ENCODE measurements at places on chromosomes 2 and 18.

GRCh38 chr2:196284144-196284844 is 112.9 kb upstream of the STK17B start:
- no peak for DNase-seq

GRCh38 chr18:50819027-50819727 is 639 bp downstream of the MRO start:
- DNase-seq = no peak

DNA sequence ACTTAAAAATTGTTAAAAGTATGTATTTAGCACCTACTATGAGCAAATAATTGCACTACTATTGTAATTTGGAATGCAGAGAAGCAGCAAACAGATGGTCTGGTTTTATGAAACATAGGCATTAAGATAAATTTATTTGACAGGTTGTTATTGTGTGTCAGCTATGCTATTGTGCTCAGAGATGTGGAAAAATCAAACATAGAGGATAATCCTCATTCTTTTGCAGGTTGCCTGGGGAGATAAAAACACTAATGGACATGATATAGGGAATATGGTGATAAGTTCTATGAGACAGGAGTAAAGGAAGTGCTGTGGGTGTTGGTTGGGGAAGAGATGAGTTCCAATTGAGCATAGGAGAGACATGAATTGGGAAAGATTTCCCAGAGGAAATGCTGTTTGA is 71.3 kb downstream of the PPP1R1C start:
- no peak for DNase-seq

DNA sequence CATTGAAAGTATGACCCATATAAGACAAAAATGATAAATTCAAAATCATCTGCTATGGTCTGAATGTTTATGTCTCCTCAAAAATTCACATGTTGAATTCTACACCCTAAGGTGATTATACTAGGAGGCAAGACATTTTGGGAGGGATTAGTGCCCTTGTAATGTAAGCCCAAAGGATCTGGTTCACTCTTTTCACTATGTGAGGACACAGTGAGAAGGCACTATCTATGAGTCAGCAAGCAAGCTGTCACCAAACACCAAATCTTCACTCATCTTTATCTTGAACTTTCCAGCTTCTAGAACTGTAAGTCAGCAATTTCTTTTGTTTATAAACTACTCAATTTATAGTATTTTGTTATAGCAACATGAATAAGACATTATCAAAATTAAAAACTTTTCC is 284.7 kb upstream of the ZC3H15 start:
- no peak for DNase-seq

DNA sequence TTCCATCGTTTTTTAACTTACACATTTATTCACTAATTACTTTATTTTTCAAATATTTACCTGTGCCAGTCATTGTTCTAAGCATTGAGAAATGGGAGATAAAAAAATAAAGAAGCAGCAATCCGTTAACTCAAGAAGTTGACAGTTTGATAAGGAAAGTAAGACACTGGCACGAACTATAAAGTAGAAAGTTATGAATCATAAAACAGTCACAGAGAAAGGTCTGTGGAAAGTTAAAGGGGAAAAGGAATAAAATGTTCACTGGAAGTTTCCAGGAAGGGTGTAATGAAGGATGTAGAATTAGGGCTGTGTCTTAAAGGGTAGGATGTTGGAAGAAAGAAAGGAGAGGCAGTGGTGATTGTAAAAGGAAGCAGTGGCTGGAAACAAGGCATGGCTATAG is 118.9 kb downstream of the RDH14 start:
- no peak for DNase-seq

- peak; percentile 1 for DNase-seq
Observed at GRCh38 chr2:165793779-165794535, at the start of gene GALNT3. Gene GALNT3, minus strand, starts transcription at chr2:165794247. Its CDS starts 23,547 bp downstream, at chr2:165770700.

DNA sequence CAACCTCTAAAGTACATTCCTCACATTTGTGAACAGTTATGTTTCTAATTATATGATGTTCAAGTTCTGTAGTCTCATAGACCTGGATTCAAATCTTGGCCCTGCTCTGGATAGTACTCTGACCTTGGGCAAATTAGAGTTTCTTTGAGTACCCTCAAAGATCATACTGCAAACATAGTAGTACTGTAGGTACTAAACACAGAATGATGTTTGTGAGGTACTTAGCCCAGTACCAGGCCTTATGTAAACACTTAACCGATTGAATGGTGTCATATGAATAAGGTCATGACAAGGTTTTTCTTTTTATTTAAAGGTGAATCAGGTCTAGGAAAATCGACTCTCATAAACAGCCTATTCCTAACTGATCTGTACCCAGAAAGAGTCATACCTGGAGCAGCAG is 19.1 kb downstream of the SEPTIN2 start:
- no peak for DNase-seq

DNA sequence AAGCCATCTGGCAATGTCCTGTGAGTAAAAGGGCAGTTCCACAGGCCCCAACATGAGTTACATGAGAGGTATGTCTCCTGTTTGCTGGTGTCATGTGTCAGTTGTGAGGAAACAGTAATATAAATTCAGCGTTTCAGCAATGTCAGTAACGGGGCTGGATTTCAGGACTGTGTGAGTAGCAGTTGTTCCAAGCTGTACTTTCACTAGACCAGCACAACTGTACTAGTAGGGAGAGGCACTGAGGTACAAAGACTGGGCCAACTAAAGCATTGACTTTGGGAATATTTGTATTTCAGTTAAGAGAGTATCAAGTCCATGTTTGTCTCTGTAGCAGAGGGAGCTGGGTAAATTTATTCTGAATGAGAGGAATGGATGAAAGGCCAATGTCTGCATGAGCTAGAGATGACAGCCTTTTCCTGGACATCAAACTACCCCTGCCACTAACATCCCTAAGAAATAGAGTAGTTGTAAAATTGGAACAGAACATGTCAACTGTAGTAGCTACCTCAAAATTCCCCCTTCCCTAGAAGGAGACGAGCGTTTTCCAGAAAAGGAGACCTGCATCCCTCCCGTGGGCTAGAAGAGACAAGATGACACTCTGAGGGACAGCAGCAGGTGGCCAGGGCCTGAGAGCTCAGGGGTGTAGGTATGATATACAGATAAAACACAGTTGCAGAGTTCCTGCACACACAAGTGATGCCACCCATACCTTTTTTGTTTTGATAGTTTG is 24.4 kb downstream of the EIF4E2 start:
- DNase-seq = no peak

DNA sequence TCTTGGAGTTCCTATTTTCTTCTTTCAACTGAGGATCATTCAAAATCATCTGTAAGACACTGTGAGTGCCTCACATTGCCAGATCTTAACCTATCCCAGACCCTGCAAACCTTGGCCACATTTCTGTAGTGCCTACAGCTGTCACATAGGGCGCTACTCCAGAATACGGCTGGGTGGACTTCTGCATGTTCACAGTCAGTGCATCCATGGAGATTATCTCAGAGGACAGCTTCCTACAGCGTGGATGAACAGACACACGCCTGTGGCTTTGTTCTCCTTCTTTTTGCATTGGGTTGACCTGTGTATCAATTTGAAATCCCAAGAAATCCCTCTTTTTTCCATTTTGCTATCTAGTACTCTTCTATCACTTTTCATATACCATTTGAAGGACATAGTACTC is 1.9 kb upstream of the KLHL29 start:
- DNase-seq = no peak

DNA sequence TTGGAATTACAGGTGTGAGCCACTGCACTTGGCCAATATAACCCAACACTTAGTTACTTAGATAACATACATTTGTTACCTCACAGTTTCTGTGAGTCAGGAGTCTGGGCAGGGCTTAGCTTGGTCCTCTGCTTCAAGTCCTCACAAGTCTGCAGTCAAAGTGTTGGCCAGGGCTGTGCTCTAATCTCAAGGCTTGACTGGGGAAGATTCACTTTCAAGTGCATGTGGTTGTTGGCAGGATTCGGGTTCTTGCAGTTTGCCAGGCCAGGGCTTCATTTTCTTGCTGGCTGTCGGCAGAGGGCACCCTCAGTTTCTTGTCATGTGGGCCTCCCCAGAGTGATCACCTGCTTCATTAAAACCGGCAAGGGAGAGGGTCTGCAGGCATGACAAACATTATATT is 103.7 kb downstream of the SLC4A3 start:
- DNase-seq = no peak

GRCh38 chr2:29314816-29315571 is 199.8 kb downstream of the CLIP4 start:
- no peak for DNase-seq

DNA sequence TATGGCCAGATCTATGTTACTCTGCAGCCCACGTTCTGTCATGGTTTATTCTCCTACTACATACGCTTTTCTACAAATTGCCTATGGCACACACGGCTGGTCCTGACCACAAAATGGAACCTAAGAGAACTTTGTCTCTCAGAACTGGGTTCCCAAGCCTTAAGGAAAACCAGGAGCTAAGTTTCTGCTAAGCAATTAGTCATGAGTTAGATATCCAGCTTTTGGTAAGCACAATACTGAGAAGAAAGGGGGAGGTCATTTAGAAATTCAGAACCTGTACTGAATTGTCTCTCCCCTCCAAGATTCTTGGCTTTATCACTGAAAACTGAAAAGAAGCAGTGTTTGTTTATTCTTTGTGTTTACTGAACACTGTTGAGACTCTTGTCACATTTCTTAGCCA is 283.5 kb upstream of the TANK start:
- no peak for DNase-seq

- no peak for DNase-seq
Observed at GRCh38 chr2:193861557-193861956, 1666.8 kb upstream of the TMEFF2 start.

- DNase-seq = no peak
Observed at GRCh38 chr18:76161983-76162382, 333.1 kb downstream of the ZNF516 start.

DNA sequence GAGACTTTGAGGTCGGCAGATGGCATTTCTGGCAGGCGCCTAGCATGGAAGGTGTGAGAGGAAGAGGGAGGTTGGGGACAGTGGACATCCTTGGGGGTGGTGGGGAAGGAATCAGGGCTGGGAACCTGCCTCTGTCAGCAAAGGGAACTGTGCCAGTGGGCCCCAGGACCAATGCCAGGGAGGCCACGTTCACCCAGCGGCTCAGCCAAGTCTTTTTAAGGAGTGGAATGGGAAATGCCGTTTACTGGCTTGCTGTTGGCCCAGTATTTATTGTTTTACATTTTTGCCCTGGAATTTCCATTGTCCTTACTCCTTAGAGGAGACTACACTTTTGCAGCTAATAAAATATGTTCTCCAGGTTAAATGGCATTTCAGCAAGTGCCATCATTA is 135.2 kb downstream of the MCFD2 start:
- no peak for DNase-seq
